Type B pancreatic cell (in vitro differentiated cells): ENCODE measurements at places on chromosomes 7 and 10. TPM values are rescaled to one million over a fixed set of nuclear protein-coding genes. Genes with fewer than 3 reads are reported as not detected.

DNA sequence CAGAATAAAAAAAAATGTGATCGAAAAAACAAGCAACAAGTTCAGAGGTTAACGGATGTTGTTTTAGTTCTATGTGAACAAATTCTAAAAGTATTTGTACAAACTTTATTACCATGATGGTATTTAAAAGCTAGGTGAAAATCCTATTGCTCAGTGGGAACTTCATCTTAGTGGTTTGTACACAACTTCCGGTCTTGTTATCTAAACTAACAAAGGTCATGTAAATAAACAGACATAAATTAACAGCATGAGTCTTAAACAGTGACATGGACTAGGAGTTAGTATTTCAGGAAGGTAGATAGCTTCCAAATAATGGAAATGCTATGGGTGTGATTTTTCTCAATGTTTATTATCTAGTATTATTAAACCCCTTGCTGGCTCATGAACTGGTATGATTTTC is 83.8 kb downstream of the SPAG6 start:
- no peak for DNase-seq

- no peak for DNase-seq
Measured at GRCh38 chr7:111292026-111292470, 201.1 kb downstream of the LRRN3 start.

DNA sequence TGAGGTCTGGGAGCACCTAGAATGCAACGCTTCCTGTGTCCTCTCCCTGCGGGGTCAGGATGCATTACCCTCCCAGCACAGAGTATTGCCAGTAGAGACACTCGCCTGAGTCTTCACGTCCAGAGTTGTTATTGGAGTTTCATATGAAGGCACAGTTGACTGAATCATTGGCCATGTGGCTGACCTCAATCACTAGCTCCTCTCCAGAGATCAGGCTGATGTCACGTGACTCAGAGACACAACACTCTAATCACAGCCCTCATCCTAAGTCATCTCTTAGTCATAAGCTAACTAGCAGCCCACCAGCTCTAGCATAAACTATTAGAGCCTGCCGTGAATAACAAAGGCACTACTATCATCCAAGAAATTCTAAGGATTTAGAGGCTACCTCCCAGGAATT is 107.8 kb downstream of the HECW1 start:
- no peak for DNase-seq

The IL2RA gene
- total RNA-seq = not detected in 2 replicates

The ECHS1 gene
- total RNA-seq = 106 and 127 TPM in 2 replicates

- DNase-seq = no peak
Measured at GRCh38 chr10:62900829-62901571, 84.8 kb upstream of the EGR2 start.

The GIMAP7 gene
- not detected in 2 replicates for total RNA-seq

DNA sequence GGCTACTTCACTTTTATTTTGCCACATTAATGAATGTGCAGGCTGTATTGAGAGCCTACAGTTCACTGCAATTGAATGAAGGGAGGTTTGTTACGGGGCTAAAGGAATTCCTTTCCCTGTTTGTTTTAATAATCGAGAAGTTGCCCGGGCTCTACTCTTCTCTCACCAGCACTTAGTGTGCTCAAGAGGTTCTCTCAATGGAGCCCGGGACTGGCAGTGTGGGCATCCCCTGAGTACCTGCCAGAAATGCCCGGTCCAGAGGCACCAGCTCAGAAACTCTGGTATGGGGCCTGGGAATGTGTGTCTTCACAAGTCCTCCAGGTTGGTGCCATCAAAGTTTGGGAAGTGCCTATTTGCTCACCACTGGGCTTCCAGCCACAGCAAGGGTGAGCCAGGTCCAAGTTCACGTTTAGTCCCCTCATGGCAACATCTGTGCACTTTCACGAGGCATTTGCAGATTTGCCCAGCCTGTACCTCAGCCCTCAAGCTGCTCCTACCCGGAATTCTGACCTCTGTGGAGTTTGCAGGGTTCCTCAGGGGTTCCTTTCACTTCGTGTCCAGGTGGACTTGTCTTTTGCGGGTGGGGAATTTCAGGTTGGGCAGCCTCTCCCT is 622.4 kb downstream of the SDK1 start:
- no peak for DNase-seq

The RET gene
- total RNA-seq = 8.2 and 14.0 TPM in 2 replicates

The LIPN gene
- total RNA-seq = 0.24 and 1.5 TPM in 2 replicates

The SLC39A12 gene
- not detected in 2 replicates for total RNA-seq

The TMEM229A gene
- 0.19 and 0.33 TPM in 2 replicates for total RNA-seq

DNA sequence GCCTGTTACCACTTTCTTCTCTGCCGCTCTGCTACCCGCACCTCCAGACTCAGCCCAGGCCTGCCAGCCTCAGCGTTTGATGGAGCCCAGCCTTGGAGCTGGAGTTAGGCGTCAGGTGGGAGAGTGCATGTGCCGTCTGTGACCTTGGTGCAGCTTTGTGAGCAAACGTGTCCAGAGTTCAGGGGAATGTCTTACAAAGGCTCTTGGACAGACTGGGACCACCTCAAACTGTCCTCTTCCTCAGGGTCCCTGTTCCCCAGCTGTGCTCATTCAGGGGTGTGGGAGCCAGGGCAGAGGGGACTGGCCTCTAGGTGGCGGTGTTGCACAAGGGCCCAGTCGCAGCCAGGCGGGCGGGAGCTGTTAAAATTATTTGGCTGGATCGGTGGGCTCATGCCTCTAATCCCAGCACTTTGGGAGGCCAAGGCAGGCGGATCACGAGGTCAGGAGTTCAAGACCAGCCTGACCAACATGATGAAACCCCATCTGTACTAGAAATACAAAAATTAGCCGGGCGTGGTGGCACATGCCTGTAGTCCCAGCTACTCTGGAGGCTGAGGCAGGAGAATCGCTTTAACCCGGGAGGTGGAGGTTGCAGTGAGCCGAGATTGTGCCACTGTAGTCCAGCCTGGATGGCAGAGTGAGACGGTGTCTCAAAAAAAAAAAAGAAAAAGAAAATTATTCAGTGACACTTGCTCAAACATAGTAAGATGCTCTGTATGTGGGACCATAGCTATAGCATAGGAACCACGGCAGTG is 89.2 kb downstream of the ADCY1 start:
- DNase-seq = peak; percentile 63

GRCh38 chr10:97065686-97066660 is 119.8 kb downstream of the SLIT1 start:
- no peak for DNase-seq

The ZNF853 gene
- total RNA-seq = 5.0 and 9.2 TPM in 2 replicates

- DNase-seq = no peak
Measured at GRCh38 chr7:19999681-20000080, 217.5 kb downstream of the MACC1 start.

DNA sequence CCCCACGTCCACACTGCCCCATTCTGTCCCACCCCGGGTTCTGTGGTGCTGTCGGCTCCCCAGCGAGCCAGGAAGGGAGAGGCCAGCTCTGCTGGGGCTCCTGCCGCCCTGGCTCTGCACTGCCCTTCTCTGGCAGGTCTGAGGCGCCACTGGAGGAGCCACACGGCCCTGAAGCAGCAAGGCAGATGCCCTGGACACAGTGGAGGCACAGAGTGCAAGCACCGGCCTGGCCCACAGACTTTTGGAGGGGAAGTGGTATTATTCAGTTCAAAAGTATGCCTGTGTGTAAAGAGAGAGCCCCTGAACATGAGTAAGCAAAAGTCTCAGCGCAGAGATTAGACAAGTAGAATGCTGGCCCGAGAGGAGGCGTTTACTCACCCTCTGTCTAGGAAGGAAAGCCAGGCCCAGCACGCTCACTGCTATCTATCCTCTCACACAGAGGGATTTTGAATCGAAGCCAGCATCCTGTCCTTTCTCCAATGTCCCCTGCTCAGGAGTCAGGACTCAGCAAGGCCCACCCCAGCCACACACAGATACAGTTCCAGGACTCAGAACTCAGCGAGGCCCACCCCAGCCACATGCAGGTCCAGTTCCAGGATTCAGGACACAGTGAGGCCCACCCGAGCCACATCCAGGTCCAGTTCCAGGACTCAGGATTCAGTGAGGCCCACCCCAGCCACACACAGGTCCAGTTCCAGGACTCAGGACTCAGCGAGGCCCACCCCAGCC is 115.0 kb downstream of the EGFR start:
- DNase-seq = no peak

DNA sequence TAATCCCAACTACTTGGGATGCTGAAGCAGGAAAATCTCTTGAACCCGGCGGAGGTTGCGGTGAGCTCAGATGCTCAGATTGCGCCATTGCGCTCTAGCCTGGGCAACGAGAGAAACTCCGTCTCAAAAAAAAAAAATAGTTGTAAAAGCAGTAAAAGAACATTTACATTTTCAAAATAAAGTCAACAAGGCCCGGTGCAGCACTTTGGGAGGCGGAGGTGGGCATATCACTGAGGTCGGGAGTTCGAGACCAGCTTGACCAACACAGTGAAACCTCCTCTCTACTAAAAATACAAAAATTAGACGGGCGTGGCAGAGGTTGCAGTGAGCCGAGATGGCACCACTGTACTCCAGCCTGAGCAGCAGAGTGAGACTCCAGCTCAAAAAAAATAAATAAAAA is 4.0 kb downstream of the CCAR1 start:
- DNase-seq = no peak

- DNase-seq = no peak
Measured at GRCh38 chr10:71695502-71696476, 23.8 kb downstream of the C10orf105 start.

GRCh38 chr10:72083790-72084459 is 4.4 kb downstream of the SPOCK2 start:
- DNase-seq = no peak

DNA sequence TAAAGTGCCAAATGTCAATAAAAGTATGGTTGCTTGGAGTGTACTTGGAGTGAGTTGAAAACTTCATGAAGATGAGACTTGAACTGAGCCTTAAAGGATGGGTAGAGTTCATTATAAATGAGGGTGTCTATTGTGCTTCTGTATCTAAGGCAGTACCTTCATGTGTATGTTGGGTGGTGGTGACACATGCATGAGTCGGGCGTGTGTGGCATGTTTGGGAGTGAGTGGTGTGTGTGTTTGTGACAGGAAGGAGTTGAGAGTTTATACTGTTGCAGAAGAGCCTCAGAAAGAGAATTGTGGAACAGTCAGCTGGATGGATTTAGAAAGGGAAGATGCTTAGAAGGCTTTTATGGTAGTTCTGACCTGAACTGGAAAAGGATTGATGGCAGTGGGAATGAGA is 6.0 kb upstream of the ZRANB1 start:
- no peak for DNase-seq

DNA sequence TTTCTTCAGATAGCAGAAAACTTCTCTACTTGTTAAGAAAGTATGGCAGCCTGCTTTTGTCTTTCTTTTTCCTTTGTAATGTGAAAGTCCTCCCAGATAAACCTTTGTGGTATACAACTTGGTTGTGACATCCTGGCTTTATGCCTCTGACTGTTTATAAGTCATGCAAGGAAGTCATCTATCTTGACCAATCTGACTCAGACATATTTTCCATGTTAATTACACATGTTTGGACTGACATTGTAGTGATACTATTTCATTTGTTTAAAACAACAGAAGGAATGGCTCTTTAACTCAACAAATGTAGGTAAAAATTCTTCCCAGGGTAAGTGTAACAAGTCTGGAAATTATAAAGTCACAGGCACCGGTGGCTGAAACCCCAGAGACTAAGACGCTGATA is 341.6 kb upstream of the MEOX2 start:
- DNase-seq = no peak

DNA sequence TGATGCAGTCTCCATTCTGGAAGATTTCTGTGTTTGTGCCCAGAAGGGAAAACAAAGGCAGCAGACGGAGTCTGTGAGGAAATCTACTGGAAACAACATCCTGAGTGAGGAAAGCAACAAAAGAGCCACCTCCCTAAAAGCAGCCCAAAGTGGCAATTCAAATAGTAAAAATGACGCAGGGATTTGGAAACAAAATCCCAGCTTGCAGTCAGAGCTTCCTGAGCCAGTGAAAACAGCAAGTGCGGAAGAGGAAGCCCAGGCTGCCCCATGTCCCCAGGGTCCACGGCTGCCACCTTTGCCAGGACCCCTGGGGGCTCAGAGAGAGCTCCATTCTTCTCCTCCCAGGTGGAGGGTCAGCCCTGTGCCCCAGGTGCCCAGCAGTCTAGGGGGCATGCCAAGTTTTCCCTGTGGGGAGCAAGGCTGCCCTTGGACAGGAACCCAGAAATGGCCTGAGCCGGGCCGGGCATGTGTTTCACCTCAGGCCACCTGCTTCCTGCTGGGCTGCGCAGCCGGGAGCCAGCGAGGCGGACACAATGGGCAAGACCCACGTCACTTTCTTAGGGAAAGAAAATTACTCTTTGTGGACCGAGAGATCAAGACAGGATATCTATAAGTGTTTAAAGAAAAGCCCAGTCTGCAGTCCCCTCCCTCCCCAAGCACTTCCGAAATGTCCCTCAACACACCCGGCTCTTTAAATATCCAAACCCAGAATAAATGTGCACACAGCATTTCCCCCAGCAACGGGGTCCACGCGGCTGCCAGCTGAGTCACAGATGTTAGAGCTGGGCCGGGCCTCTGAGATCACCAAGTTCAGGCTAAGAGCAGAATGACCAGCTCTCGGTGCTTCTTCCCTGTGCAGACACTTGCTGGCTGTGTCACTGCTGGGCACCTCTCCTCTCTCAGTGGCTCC is 231.1 kb downstream of the ARHGAP12 start:
- no peak for DNase-seq

- no peak for DNase-seq
Measured at GRCh38 chr7:23335136-23335535, 36.0 kb downstream of the MALSU1 start.

GRCh38 chr10:15113766-15114165 is 16.6 kb downstream of the RPP38 start:
- DNase-seq = no peak

GRCh38 chr10:68871731-68872342 is 29.3 kb upstream of the DDX50 start:
- no peak for DNase-seq

The DLD gene
- 74.3 and 80.7 TPM in 2 replicates for total RNA-seq

GRCh38 chr7:36929791-36930190 is 205.5 kb upstream of the AOAH start:
- DNase-seq = no peak

DNA sequence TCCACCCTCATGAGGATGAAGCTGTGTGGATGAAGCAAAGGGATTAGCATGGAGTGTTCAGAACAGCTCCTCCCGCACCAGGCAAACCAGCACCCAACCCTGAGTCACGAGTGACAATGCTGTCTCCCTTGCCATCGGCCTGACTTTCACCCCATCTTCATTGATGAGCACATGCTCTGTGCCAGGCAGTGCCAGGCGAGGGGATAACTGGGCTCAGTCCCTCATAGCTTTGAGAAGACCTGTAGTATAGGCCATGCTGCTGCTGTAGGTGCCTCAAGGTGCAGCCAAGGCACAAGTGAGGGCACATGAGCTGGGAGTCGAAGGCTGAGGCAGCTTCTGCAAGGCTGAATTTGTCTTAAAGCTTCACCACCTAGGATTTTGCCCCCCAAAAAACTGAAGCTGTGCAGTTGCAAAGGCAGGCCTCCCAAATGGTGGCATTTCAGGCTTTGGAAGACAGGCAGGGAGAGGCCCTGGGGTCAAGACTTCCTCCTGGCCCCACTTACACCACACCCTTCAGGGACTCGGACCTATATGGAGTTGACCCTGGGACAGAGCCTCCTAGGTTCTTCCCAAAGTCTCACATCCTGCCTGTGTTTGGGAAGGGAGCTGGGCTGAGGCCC is 54.2 kb upstream of the GDF10 start:
- DNase-seq = peak; percentile 58

The MYL10 gene
- total RNA-seq = not detected in 2 replicates

The BLVRA gene
- total RNA-seq = 8.6 and 19.3 TPM in 2 replicates

- DNase-seq = no peak
Measured at GRCh38 chr7:135886345-135887132, 90.6 kb downstream of the MTPN start.

The OR2A5 gene
- not detected in 2 replicates for total RNA-seq

- DNase-seq = no peak
Measured at GRCh38 chr7:69935107-69935506, 336.8 kb downstream of the AUTS2 start.
